Left lobe of liver (tissue), 2 donors: ENCODE measurements at places on chromosomes 5 and 9.

DNA sequence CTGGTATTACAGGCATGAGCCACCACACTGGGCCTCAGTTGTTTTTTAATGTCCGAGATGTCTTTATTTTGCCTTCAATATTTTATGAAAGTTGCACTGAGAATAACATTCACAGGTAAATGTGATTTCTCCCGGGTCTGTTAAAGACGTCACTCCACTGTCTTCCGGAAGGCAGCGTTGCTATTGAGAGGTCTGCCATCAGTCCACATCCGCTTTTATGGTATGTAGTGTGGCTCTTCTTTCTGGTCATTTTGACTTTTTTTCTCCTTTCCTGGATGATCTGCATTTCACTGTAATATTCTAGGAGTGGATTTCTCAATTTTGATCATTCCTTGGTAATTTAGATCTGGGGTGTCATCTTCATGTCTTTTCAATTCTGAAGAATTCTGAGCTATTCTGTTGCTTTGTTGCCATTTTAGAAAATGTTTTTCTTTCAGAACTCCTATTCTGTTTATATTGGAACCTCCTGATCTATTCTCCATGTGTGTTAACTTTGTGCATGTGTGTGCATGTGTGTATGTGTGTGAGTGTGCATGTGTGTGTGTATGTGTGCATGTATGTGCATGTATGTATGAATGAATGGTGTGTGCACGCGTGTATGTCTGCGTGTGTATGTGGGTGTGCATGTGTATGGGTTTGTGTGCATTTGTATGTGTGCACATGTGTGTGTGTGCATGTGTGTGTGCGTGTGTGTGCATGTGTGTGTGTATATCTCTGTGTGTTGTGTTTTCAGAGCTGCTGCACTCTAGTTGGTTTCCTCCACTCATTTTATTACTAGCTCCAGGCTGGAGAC is 1.9 kb upstream of the LCN1 start:
- no peak for DNase-seq

DNA sequence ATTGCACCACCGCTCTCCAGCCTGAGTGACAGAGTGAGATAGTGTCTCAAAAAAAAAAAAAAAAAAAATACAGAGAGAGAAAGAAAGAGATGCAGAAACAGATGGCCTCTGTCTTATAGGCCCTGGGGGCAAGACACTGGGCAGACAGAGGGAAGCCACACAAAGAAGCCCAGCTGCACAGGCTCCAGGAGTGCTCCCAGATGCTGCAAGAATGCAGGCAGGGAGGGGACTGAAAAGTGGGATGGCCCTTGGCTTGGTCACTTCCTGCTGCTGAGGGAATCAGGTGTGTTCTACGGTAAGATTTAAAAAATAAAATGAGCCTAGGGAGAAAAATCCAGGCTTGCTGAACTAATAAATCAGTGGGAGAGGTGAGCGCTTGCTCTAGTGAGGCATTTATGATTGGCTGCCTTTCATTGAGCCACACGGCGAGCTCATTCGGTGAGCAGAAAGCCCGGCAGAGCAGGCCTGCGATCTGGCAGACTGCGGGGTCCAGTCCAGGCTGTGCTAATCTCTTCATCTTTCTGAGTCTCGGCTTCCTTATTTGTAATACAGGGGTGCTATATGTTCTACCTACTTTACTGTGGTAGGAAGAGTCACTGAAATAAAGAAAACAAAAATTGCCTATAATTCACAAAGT is 80.6 kb downstream of the RAD23B start:
- no peak for DNase-seq

- no peak for DNase-seq
These were observed 88.5 kb upstream of the SMC5 start for GRCh38 chr9:70170151-70170790.

DNA sequence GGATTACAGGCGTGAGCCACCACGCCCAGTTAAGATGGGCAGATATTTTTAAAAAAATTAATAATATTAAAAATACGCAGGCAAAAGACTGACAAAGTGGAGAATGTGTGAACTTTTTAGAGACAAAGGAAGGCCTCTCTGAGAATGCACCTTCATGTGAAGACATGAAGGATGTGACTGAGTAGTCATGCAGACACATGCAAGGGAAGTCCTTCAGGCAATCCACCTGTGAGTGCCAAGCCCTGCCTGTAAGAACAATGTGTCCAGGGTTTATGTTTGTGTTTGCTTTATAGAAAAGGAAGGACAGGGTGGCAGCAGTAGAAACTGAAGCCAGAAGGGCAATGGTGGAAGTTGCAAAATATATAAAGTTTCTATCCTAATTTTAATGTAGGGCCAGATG is 169.2 kb downstream of the EDIL3 start:
- DNase-seq = no peak

DNA sequence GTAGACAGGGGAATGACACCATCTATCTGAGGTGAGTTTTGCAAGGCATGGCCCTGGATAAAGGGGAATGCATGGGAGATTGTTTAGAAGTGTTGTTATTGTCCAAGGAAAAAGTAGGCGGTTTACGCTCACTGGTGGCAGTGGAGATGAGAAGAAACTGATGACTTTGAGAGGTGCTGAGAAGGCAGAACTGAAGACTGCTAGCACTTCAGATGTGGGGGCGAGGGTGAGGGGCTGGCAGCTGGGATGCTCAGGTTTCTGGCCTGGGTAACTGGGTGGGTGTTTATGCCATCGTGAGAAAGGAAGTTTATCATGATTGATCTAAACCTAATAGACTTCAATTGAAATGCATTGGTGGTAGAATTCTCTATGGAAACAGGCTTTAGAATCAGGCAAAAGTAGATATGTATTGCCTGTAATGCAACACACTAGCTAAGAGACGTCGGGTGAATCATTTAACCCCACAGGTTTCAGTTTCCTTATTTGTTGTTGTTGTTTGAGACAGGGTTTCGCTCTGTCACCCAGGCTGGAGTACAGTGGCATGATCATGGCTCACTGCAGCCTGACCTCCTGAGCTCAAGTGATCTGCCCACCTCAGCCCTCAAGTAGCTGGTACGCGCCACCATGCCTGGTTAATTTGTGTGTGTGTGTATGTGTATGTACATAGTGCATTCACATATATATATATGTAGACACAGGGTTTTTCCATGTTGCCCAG is 123.5 kb downstream of the SLC24A2 start:
- no peak for DNase-seq

DNA sequence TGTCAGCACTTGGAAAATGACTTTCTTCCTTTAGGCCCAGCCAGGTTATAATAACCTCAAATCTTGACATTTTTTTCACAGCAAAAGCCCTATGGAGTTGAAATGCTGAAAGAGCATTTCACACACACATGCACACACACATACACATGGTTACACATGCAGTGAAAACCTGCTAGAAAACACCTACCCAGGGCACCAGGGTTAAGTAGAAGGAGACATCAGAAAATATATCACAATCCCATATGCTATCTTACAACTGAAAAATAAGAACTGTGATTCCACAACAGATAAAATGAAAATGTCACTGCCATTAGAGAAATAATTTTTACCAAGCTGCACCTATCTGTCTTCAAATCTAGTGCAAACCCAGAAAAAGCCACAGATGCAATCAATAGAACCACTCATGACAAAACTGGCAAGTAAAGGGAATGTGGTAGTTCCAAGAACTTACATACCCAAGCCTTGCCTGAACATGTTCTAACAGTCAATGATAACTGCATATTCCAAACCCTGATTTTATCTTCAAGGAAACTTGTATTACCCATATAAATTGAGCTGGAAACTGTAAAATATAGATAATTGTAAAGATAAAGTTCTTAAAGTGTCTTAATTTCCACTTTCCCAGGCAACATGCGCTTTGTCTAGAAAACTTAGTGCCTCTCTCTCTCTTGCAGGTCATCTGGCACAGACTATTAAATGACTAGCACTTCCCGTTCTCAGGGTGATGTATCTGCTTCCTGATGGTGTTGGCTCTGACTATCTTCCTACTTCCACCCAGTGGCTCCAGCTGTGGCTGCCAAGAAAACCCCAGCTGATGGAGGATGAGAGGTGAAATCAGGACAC is 250.2 kb upstream of the PTGER4 start:
- DNase-seq = no peak

- DNase-seq = no peak
These were observed 43.2 kb upstream of the IL7R start for GRCh38 chr5:35813521-35813920.

GRCh38 chr5:128711216-128711615 is 173.2 kb upstream of the FBN2 start:
- DNase-seq = no peak

DNA sequence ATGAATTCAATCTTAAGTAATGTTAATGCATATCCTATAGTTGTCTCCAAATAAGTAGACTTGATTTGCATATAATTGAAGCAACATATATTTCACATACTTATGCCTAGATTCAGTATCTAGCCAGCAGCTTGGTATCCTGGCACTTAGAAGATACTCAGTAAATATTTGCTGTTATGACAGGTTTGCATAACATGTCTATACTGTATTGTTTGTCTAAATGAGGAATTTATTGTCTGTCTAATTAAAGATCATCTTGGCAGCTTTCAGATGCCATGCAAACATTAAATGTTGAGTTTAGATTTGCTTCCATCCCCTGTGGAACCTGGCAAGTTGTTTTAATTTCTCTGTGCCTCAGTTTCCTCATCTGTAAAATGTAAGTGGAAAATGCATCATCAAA is 9.4 kb downstream of the IQGAP2 start:
- no peak for DNase-seq

GRCh38 chr5:151414536-151414935 is 32.9 kb upstream of the SLC36A1 start:
- no peak for DNase-seq

DNA sequence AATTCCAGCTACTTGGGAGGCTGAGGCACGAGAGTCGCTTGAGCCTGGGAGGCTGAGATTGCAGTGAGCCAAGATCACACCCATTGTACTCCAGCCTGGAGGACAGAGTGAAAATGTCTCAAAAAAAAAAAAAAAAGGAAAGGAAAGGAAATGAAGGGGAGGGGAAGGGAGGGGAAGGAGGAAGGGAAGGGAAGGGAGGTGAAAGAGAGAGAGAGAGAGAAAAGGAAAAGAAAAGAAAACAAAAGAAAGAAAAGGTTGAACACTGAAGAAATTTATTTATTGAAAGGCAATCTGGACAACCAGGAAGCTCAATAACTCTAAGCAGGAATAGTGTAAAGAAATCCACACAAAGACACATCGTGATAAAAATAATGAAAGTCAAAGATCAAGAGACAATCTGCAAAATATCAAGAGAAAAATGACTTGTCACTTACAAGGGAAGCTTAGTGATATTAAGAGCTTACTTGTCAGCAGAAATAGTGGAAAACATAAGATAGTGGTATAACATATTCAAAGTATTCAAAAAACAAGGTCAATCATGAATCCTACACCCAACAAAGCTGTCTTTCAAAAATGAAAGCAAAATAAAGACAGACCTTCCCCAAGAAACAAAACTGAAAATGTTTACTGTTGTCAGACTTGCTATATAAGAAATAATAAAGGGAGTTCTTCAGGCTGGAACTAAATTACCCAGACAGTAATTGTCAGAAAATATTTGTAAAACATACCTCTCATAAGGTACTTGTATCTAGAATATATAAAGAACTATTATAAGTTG is 10.9 kb upstream of the RIMOC1 start:
- DNase-seq = no peak

- no peak for DNase-seq
These were observed 219.6 kb upstream of the RORB start for GRCh38 chr9:74277532-74277931.

DNA sequence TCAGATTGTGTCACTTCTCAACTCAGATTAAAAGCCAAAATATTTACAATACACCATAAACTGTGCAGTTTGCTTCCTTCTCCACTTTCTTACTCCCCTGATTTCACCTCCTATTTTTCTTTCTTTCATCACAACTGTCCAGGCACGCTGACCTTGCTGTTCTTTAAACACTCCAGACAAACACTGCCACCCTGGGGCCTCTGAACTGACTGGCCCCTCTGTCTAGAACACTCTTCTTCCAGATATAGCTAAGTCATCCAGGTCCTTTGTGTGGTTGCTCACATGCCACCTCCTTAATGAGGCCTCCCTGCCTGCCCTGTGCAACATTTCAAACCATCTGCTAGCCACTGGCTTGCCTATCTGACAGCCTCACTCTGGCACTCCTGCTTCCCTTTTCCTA is 46.6 kb downstream of the ATG10 start:
- no peak for DNase-seq

DNA sequence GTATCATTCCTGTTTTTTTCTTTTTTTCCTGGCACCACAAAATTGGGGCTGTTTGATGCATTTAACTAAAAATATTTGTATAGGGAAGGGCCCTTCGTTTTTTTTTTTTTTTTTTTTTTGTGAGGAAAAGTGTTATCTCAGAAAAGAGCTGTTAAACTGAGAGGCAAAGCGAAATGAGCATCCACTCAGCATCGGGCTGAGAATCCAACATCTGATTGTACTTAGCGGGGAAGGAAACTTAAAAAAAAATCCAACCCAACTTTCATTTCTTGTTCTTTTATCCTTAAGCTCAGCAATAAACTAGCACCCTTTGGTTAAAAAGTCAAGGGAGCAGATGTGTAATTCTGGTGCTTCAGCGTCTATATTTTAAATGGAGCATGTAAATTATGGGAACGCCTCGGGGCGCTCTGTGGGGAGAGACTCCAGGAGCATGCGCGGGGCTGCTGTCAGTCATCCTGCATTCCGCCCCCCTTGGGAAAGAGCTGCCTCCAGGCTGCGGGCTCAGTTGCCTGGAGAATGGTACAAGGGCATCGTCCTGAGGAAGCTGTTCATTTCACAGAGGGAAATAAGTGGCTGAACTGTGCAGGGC is 33.3 kb downstream of the DMRT2 start:
- DNase-seq = no peak

DNA sequence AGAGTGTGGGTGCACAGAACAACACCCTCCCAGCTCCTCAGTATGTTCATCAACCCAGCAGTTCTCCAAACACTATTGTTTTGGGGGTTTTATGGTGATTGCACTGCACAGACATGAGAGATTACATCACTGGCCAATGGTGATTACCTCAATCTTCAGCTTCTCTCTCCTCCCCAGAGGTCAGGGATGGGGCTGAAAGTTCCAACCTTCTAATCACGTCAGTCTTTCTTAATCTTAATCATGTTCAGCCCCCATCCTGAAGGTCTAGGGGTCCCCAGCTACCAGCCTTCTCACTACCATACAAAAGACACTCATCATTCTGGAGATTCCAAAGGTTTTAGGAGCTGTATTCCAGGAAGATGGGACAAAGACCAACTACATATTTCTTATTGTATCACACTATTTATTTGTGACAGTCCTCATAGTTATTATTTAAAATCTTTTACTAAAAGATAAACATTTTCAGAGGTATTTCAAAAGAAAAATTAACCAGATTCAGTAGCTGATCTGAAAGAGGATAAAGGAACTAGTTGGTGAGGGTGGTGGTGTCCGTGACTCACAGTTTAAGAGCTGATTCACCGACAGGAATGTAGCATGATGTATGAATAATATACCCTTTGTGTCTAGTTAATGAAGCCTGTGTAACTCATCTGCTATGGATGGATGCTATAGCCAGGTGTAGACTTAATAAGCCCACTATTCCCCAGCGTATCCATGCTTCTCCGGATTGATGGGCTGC is 35.6 kb downstream of the RASEF start:
- DNase-seq = no peak

DNA sequence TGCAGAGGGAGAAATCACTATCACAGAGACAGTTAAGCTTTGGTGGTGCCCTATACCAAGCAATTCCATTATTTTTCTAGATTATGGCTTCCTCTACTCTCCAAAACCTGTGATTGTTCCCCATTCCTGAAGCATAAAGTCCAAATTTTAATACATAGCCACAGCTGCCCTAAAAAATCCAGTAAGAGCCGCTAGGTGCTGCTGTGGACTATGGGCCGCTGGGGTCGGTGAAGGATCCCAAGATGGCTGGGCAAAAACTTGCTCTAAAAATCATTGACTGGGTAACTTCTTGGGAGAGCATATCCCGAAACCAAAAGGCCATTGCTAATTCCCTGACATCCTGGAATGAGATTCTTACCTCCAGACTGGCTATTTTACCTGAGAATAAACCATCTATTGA is 245.3 kb downstream of the NFIB start:
- DNase-seq = no peak
